IMR-90 (cell line): ENCODE measurements at places on chromosomes 2 and 18.

DNA sequence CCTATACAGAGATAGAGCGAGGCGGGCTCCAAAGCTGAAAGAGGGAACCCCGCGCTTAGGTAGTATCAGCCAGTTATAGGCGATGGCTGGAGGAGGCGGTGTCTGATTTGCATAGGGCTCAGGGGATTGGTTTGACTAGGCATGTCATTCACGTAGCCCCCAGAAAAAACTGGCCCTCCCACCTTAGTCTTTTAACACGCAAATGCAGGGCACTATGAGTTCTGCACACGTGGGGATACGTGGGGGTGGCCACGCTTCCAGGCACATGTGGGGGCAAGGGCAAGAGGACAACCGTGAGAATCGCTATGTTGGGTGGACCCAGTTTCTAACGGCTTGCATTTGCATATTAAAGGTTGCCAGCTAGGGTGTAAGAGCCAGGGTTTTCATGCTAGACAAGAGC lies 56.7 kb upstream of the MSTN start:
- H3K4me3 ChIP-seq = no peak overlapping the region
- no peaks in the 10 kb centered on the region for H3K36me3 ChIP-seq
- H3K27me3 ChIP-seq = no peaks in the 10 kb centered on the region
- DNase-seq = no peak

DNA sequence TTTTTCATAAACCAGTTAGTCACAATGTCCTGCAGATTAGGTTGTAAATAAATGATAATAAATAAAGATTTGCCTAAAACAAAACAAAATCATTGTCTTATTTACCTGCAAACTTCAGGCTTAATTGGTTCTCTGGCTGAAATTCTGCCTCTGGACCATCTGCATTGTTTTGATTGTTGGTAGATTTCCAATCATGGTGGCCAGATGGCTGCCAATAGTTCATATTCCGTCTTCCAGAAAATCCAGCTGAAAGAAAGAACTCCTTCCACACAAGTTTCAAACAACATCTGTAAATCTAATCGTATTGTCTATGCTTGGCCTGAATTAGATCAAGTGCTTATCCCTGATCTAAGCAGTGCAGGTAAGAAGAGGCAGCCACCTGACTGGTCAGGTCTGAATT lies 771.1 kb upstream of the ZEB2 start:
- no peaks in the 10 kb centered on the region for H3K27me3 ChIP-seq
- peaks cover 2% of the 10 kb centered on the region; the same call in 1 of the 2 replicates for H3K4me1 ChIP-seq

GRCh38 chr2:49241991-49242390 lies 87.7 kb upstream of the FSHR start:
- no peak overlapping the region for H3K4me3 ChIP-seq
- peak; percentile 38 for DNase-seq
- H3K27me3 ChIP-seq = no peaks in the 10 kb centered on the region

DNA sequence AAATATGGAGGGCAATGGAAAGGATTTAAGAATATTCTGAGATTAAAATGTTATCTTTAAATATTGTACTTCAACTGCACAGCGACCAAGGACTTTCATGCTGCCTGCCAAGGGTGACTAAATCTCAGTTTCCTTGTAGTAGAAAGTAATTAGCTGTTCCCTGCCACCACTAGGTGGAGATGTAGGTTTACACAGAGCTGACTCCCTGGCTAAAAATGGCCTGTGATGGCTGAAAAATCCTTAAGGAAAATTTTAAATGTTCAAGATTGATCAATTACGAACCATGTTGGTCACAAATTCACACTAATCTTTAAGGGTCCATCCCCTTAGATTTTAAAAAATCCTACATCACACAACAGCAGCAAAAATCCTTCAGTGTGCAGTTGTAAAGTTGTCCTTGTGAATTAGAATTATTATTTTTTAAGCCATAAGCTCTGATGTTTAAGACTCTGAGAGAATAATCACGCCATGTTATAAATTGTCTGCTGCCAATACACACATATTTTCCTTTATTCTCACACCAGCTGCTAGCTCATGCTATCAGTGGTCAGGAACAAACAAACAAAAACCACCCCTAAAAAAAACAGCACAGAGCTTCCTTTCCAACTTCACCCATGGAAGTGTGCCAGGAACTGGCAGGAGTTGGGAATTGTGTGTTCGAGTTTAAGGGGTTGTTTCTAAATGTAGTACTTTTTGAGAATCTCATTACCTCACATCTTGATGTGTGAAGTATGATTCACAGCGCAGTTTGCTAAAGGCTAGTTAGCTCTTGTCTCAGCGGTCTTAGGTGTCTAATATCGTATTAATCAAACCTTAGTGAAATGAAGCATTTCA lies 399.8 kb downstream of the TMEM182 start:
- H3K4me1 ChIP-seq = no peaks in the 10 kb centered on the region
- DNase-seq = peak; percentile 30
- H3K4me3 ChIP-seq = no peak overlapping the region

DNA sequence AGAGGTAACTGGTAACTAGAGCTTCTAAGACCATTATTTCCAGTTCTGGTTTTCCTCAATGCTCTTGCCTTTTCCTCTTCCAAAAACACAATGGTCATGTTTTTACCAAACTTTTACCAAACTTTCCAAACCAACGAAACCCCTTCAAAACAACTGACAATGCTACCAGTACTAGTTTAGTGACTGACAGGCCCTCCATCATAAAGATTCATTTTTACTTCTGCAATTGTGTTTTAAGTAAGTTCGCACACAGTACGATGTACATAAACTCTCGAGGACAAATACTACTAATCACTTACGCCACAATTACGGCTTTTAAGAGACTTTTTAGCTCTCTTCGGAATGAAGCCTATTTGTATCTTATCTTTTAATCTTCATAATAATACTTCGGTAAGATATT lies 900 bp downstream of the C18orf32 start:
- no peak for DNase-seq
- H3K36me3 ChIP-seq = peaks cover 19% of the 10 kb centered on the region
- peak overlapping the region; percentile 71 for H3K4me3 ChIP-seq
- H3K4me1 ChIP-seq = peaks cover 2% of the 10 kb centered on the region; the same call in 1 of the 2 replicates

GRCh38 chr2:188450732-188451483 lies 159.2 kb downstream of the GULP1 start:
- no peak overlapping the region for H3K27ac ChIP-seq
- no peaks in the 10 kb centered on the region for H3K36me3 ChIP-seq
- H3K27me3 ChIP-seq = no peaks in the 10 kb centered on the region
- H3K4me1 ChIP-seq = peaks cover 1% of the 10 kb centered on the region; the same call in 1 of the 2 replicates
- peak; percentile 47 for DNase-seq
